ENCODE measurements at places on chromosomes 13 and 19.

DNA sequence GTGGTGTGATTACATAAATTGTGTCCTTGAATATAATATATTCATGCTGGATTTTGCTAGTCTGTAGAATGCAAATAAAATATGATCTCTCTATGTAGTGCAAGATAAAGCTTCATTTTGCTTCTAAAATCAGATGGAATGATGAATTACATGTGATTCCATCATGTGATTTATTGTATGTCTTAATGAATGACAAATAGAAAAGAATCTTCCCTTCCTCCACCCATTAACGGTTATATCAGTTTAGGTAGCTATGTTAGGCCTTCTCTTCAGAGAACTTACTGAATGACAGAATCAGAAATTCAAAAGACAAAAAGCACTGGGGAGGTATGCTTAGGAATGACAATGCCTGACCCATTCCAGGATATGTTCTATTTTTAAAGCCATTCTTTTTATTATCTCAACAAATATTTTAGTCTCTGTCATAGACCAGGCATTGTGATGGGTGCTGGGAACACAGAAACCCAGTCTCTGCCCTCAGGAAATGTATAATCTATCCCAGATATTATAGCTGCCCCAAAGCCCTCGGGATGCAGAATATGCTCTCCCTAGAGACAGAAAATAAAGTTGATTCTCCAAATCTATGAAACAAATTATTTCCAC, 90.6 kb downstream of the TEX26 start:
- DNase-seq, result no peak

- no peak for DNase-seq
Measured at GRCh38 chr13:46598140-46598819, 45.3 kb downstream of the LRCH1 start.

DNA sequence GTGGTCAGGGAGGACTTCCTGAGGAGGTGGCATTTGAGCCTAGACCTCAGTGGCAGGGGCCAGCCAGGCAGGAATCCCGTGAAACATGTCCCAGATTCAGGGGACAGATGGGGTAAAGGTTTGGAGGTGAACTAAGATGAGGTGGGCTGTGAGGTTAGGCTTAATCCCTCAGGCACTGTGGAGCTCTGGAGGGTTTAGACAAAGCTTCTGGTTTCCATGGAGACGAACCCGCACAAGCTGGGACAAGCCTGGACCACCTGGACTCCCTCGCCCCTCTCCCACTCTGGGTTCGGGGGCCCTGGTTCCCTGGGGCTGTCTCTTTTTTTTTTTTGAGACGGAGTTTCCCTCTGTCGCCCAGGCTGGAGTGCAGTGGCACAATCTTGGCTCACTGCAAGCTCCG, 15.7 kb downstream of the TJP3 start:
- DNase-seq, result peak; percentile 39

DNA sequence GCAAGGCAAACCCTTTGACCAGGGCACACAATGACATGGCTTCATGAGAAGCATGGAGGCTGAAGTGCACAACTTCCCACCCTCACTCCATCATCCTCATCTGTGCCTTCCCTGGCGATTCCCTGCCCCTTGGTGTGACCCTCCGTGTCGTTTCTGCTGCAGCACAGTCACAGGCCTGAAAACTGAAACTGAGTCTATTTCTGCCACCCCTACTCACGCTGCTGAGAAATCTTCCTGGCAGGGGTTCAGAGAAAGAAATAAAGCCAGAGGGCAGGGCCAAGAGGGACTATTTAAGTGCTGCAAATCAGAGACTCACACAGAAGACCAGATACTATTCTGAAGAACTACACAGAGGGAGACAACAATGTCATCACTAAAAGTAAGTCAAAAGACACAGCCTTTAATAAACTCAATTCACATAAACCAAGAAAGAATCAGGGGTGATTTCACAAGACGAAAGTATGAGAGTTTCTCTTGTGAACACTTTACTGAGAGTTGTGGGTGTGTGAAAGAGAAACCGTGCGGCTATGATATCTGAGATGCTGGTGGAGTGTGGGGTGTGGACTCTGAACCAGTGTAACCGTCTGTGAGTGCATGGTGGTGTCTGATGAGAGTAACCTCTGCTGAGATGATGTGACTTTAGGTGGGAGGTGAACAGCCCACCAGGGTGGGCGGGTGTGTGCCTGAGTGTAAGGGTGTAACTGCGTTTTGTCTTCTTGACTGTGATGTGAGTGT, 23.5 kb downstream of the LGALS16 start:
- DNase-seq, result no peak

GRCh38 chr13:34412295-34412694, 529.8 kb upstream of the NBEA start:
- no peak for DNase-seq

- DNase-seq, result no peak
Measured at GRCh38 chr13:20360835-20361412, 128.8 kb upstream of the GJB6 start.

GRCh38 chr19:21321996-21322395, 7.2 kb downstream of the ZNF708 start:
- no peak for DNase-seq

DNA sequence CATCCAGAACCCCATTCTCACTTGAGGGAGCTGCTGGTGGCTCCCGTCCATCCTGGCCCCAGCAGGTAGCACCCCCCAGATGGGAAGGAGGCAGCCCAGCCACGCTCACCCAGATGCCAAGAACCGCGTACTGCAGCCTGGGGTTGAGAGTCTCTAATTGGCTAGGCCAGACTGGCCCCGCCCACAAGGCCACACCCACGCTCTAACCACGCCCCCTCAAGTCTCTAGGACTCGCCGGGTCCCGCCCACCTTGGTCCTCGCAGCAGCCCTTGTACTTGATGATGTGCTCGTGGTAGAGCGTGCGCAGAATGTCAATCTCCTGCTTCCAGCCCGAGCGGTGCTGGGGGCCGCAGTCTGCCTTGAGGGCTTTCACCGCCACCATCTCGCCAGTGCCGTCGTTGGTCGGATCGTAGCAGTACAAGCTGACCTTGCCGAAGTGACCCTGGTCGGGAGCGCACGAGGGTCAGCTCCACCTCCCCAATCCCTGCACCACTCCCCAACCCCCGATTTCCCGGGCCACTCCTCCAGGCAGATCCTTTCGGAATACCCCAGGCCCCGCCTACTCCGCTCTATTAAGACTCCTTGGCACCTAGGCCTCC, 14.5 kb upstream of the ICAM3 start:
- peak; percentile 96 for DNase-seq

DNA sequence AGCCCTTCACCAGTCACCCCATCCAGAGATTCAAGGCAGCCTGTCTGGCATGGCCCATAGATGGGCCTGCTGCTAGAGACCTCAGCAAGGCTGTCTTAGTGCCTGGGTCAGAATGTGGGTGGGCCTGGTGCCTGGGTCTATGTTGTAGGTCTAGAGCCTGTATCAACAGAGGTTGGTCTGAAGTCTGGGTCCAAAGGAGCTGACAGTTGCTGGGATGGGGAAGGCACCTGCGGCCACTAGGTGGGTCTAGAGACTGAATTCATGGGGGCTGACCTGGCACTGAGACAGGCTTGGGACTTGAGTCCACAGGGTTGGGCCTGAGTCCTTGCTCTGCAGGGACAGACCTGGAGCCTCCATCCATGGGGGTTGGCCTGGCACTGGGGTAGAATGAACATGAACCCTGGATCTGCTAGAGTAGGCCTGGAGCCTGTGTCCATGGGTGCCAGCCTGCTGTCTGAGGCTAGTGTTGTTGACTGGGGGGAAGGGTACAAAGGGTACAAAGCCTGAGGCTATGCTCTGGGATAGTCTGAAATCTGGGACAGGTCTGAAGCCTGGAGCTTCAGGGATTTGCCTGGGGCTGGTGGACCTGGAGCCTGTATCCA, 516.8 kb downstream of the OLFM4 start:
- no peak for DNase-seq

GRCh38 chr19:934865-935479, 9.1 kb downstream of the ARID3A start:
- DNase-seq, result peak; percentile 44

- peak; percentile 54 for DNase-seq
Measured at GRCh38 chr13:112892426-112893206, 76.4 kb upstream of the MCF2L start.

GRCh38 chr13:34241332-34241731, 423.4 kb downstream of the RFC3 start:
- DNase-seq, result no peak

- no peak for DNase-seq
Measured at GRCh38 chr13:41588899-41589298, 131.5 kb downstream of the RGCC start.

DNA sequence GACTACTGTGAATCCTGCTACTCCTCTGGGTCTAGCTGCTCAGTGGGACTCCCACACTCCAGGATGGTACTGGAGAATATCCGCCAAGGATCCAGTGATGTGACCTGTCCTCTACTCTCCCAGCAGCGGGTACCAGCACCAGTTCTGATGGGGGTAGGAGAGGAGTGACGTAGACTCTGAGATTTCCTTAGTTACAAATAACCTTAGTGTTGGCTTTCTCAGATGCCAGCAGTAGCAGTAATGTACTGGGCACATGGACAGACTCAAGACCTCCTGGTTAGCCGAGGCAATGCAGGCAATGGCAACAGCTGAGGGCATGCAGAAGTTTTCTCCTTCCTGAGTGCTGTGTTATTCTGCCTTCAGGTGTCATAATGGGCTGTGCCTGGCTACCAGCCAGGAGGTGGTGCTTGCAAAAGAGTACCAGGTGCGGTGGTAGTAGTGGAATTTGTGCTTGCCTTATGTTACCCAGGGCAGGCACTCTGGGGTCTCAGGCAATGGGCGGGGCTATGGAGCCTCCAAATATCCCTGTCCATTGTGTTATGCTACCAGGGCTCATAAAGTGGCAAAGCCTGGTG, 105.3 kb upstream of the KLF5 start:
- no peak for DNase-seq

DNA sequence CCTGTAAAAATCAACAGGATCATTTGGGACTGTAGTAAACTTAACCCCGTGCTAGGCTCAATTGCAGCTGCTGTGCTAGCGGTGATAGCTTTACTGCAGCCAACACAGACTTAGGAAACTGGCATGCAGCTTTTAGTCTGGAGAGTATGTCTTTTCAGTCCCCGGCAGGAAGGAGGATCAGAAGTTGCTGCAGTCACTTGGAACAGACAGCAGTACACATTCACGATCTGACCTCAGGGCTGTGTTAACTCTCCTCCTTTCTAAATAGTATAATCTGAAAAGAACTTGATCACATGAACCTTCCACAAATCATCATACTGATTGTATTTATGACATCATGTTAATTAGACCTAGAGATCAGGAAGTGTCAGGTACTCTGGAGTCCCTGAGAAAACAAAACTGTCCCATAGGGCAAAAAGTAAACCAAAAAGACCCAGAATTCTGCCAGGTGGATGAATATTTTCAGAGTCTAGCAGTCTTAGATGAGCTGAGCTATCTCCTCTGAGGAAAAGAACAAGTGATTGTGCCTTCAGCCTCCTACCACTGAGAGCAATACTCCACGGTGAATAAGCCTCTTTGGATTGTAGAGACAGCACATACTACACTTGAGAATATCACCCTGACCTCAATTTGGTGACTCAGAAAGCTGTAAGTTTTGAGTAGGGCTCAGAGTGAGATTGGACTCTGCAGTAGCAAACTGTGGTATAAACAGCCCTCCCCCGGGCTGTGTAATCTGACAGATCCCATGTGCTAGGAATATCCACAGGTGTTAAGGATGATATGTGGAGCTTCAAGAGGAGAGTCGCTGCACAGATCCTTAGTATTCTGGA, 181.0 kb upstream of the GPR12 start:
- no peak for DNase-seq

- DNase-seq, result peak; percentile 78
Measured at GRCh38 chr19:42440357-42441048, 2.2 kb downstream of the CXCL17 start.

DNA sequence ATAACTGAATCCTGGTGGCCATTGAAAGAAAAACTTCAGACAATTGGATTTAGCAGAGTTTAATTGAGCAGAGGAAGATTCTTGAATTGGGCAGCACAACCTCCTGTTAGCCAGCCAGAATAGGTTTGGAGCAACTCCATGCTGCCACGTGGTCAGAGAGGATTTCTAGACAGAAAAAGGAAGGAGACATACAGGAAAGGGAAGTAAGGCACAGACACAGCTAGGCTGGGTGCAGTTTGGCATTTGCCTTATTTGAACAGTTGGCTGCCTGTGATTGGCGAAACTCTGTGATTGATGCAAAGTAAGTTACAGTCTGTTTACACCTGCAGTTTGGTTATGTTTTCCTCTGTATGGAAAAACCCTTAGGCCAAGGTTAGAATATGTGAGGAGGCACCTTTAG, 85.8 kb upstream of the SPATA13 start:
- DNase-seq, result no peak

DNA sequence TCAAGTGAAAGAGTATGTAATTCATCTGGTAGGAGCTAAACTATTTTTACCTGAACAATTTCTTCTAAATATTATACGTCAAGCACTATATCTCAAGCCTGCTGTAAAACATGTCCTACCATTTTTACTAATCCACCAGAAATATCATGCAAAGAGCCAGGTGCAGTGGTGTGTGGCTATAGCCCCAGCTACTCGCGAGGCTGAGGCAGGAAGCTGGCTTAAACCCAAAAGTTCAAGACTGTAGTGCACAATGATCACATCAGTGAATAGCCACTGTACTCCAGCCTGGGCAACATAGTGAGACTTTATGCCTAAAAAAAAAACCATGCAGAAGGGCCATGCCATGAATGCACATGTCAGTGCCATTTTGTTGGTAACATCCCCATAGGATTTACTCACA, 20.7 kb upstream of the CLN5 start:
- no peak for DNase-seq

- peak; percentile 19 for DNase-seq
Measured at GRCh38 chr19:7850000-7850813, 20.2 kb downstream of the EVI5L start.

DNA sequence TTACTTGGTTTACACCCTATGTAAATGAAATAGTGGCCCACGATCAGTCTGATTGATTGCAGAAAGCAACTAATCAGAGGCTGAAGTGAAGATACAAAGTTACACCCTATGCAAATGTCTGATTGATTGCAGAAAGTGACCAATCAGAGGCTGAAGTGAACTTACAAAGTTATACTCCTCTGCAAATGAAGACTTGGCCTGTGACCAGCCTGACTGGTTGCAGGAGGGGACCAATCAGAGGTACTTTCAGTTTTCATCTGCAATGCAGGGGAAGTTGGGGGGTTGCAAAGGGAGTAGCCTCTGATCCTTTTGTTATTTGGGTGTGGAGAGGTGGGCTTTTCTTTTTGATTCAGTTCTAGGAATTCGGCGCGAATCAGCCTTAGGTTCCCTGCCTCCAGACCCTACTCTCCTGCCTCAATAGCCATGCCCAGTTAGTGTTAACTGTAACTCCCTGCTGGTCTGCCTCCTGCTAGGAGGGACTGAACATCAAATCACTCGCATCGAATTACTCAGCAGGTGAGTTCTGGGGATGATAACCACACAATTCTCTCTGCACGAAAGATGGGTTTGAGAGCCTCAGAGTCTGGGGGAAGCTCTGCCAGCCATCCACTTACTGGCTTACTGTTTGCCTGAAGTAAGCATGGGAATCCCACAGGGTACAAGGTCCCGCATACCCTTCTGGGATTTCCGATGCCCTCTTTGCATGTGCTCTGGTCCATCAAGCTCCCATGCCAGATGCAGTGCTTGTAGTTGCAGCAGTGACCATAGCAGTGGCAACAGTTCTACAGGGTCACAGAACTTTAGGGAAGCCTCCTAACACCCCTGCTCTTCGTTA, 7.5 kb downstream of the ARL11 start:
- DNase-seq, result no peak

All from eye (tissue), 1 donor.